ENCODE measurements at places on chromosomes 11 and 22. TPM values are rescaled to one million over a fixed set of nuclear protein-coding genes. Genes with fewer than 3 reads are reported as not detected.

Gene MYO7A
- not detected for polyA plus RNA-seq

Gene TRIM44
- 56.4 TPM for polyA plus RNA-seq

Gene SCT
- polyA plus RNA-seq: not detected

Gene CYB5R2
- polyA plus RNA-seq: 0.10 TPM

Gene CNTF
- 0.28 TPM for polyA plus RNA-seq

Gene MS4A12
- polyA plus RNA-seq: not detected

Gene APOA5
- not detected for polyA plus RNA-seq

Gene BID
- 67.0 TPM for polyA plus RNA-seq

Gene KCNJ4
- polyA plus RNA-seq: not detected

Gene MAJIN
- polyA plus RNA-seq: not detected

Gene PTPRJ
- polyA plus RNA-seq: 10.2 TPM

Gene GTSE1
- polyA plus RNA-seq: not detected

Gene FGF3
- not detected for polyA plus RNA-seq

Gene OR8A1
- not detected for polyA plus RNA-seq

Gene DRICH1
- not detected for polyA plus RNA-seq

Gene CHRM1
- polyA plus RNA-seq: not detected

Data from naive thymus-derived CD8-positive, alpha-beta T cell (primary cell).